ENCODE measurements at places on chromosomes 7 and 10.

DNA sequence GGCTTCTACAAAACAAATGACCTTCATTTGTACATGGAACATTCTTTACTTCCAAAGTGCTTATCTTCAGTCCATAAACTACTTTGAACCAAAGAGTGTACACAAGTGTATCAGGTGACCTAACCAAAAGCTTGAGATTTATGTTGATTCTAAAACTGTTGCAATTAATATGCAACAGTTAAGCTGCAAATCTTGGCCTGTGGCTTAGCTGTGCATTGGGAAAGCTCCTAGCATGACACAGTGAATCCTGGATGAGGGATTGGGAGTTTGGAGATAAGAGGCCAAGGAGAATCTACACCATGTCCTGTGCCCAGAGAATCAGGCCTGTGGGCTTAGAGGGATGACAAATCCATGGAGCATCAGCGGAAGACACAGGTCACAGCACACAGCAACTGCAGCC is 105.2 kb upstream of the GSDME start:
- no peak for DNase-seq

DNA sequence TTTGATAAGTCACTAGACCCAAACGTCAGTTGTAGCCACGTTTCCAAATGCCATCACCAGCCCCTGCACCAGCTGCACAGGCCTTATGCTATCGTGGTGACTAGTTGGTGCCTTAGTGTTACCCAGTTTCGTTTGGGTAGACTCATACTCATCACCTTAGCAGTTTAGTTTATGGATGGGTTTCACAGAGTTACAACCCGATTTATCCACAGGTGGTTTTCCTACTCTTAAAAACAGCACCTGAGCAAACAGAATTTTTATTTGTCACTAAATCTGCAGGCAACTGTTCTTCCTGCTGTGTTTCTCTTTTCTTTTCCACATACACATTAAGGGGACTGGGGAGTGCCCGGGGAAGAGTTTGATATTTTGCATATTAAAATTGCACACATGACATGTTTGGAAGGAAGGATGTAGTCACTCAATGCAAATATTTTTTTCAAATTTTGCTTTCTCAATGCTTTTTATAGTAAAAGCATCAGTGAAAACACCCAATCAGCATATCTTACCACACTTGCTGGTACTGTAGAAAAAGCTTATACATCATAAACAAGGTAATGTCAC is 41.6 kb downstream of the PDSS1 start:
- no peak for DNase-seq

DNA sequence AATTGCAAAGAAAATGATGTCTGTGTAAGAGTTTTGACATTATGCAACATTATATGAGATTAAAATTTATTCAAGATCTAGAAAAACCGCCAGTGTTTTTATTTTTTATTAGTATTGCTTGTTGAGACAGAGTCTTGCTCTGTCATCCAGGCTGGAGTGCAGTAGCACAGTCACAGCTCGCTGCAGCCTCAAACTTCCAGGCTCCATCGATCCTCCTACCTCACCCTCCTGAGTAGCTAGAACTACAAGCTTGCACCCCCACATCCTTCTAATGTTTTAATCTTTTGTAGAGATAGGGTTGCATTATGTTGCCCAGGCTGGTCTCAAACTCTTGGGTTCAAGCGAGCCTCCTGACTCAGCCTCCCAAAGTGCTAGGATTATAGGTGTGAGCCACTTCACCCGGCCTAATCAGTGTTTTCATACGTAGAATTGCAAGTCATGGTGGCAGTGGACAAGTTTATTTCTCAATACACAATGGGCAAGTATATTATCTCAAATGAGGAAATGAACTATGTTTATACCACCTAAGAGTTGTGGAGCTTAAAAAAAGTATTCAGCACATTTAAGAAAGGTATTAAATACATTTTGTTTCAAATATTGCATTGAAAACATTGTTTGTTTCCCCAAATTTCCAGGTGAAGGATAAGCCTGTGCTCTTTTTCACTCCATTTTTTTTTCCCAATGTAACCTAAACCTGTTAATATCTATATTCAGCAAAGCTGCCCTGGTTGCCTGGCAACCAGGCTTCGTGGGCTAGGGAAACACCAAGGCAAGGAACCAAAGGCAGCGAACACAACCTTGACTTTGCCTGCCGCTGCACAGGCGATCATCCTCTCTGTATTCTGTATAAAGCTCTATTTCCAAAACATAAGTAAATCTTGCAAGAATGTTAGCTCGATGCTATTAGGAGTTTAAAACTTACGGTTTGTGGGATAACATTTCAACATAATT is 163.9 kb downstream of the CACNB2 start:
- DNase-seq: no peak

DNA sequence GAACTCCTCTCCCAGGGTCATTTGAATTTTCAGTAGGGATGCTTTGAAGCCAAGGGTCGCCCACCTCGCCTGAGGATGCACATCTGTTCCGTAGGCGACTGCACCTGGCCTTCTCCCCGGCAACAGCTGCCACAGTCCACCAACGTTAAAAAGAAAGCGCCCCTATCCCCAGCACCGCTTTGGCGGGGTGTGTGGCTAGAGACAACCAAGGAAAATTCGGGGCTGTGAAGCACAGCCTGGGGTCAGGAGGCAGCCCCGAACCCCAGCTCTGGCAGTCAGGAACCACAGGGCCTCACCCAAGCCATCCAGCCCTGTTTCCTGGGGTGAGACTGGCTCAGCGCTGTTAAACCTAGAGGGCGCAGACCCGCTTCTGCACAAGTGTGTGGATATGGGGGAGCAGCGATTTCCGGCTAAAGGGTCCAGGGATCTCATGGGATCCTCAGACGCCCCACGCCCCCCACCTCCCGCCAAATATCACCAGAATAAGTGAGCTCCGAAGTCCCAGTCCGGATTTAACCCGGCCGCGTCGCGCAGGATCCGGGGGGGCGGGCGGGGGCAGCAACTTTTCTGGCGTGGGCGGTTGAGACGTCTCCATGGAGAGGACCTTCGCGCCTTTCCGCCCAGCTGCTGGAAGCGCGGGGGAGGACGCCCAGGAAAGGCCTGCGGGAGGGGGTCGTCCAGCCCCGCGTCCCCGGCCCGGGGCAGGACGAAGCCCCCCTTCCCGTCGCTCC is 822 bp downstream of the ZC3HAV1L start:
- no peak for DNase-seq
